ENCODE measurements at places on chromosomes 12 and 14.

DNA sequence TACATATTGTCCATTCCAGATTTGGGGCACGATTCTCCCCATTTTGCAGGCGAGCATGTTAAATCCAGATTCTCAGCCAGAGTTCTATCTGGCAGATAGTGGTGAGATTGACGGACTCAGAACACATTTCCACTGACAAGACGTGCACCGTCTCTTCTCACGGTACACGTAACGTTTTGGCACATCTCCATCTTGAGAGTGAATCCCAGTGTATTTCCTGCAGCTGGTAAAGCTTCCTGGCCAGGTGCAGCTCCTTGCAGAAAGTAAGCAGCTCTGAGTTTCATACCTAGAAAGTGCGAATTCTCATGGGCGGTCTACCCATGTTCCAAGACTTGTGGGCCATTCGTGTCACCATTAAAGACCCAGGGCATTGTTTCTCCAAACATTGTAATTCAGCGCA lies 102.6 kb downstream of the TSPAN9 start:
- DNase-seq = no peak

- no peak for DNase-seq
Observed at GRCh38 chr12:116792403-116792802, 54.3 kb downstream of the RNFT2 start.

- no peak for DNase-seq
Observed at GRCh38 chr12:119082496-119082895, 96.2 kb upstream of the HSPB8 start.

DNA sequence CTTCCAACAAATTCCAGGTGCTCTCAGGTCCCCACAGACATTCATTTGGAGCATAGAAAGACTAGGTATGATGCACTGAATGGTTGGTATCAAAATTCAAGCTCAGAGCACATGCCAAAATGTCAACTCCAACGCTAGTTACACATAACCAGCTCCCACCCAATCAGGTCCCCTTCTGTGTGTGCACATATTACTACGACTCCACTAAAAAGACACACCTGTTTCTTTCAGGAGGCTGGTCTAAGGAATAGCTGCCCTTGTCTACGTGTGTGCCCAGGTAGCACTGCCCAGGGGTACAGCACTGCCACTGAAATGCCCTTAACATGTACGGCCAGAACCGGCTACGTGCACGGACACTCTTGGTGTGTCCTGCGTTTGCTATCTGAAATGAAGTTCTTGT lies 138.1 kb downstream of the KCNK10 start:
- DNase-seq = no peak

- DNase-seq = no peak
Observed at GRCh38 chr14:74085828-74086227, 1.1 kb downstream of the LIN52 start.

DNA sequence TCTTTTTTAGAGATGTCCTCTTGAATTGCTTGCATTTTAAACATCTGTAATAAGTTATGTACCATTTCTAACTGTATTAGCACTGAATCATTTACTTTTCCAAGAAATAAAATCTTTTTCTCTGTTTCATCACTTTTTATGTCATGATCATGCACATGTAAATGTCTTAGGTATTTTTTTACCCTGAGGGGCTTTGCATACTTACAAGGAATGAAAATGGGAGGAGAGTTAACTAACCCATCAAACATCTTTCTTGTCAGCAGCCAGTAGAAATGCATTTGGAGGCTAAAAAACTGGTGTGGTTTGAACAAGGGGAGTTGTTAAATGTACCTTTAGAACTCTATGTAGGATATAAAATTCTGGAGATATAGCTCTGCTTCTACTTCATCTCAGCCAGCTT lies 1080.3 kb downstream of the GALC start:
- DNase-seq = no peak

DNA sequence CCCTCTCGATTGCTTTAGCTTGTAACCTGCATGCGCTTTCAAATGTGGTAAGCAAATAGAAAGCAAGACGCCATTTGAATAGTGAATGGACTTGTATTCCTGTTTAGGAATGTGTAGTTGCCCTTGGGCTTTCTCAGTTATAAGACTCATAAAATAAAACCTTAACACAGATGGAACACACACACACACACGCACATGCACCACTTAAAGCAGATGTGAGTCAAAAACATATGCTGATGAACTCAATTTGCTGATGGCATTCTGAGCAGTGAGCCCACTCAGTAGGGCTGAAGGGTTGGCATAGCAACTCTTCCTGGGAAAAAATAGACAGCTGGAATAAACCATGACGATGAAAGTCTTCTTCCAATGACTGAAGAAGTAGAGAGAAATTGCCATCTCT lies 360.5 kb downstream of the APAF1 start:
- no peak for DNase-seq

DNA sequence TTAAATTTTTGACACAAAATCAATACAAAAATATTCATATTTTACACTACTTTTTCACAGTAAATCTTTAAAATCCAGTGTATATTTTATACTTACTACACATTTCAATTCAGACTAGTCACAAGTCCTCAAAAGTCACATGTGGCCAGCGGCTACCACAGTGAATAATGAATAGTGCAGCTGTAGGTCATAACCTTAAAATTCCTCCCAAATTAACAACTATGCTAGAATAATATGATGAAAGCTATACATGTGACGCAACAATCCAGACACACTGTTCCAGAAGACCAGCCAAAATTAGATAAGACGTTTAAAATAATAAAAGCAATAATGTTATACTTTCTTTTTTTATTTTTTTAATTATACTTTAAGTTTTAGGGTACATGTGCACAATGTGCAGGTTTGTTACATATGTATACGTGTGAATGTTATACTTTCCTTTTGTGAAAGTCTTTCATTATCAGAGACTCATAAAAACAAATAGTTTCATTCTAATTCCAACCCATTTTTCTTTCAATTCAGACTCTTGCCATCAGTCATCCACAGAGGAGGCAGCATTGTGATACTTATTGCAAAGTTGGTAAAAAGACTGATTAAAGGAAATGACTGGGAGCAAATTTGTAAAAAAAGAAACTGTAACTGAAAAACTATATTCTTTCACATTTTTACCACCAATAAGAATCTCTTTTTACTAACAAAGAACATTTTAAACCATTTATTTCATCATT lies 67.0 kb downstream of the C2CD5 start:
- DNase-seq = no peak

- no peak for DNase-seq
Observed at GRCh38 chr12:107122452-107122958, 29.2 kb upstream of the CRY1 start.

- DNase-seq = no peak
Observed at GRCh38 chr14:100168506-100168905, 9.1 kb upstream of the DEGS2 start.

DNA sequence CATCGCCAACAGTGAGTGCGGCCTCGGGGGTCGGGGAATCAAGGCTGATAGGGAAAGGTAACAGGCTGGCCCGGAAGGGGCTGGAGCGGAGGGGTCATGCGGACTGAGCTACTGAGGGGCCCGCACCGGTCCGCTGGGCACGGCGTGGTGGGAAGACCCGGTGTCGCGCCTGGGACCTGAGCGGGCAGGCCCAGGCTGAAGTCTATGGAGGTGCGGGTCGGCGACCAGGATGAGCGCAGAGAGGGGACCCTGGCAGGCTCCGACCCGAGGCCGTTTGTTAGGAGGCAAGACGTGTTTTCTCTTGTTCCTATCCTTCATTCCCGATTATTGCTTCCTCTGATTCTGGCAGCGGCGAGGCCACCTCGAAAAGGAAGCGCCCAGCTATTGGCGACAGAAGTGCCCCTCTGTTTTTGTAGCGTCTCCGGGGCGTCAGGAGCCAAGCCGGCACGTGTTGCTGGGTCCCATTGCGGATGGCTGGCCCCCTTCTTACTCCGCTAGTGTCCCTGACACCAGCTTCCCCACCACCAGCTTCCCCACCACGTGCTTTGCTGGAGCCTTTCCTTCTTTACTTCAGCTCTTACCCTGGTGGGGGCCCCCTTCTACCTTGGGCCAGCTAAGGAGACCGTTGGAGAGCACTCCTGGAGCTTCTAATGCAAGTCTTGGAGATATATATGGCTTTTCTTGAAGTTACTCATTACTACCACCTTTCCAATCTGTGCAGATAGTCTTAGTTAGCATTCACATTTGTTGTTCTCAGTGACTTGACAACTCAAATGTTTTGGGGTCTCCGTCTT lies 653 bp downstream of the PA2G4 start:
- peak; percentile 25 for DNase-seq

DNA sequence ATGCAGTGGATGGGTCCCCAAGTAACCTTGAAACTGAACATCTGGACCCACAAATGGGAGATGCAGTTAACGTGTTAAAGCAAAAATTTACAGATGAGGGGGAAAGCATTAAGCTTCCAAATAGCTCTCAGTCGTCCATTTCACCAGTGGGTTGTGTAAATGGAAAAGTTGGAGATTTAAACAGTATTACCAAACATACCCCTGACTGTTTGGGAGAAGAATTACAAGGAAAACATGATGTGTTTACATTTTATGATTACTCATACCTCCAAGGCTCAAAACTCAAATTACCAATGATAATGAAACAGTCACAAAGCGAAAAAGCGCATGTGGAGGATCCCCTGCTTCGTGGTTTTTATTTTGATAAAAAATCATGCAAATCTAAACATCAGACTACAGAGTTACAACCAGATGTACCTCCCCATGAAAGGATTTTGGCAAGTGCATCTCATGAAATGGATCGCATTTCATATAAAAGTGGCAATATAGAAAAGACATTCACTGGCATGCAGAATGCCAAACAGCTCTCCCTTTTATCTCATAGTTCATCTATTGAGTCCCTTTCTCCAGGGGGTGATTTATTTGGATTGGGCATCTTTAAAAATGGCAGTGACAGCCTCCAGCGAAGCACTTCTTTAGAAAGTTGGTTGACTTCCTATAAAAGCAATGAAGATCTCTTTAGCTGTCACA lies 116.6 kb upstream of the NPAS3 start:
- DNase-seq = no peak

DNA sequence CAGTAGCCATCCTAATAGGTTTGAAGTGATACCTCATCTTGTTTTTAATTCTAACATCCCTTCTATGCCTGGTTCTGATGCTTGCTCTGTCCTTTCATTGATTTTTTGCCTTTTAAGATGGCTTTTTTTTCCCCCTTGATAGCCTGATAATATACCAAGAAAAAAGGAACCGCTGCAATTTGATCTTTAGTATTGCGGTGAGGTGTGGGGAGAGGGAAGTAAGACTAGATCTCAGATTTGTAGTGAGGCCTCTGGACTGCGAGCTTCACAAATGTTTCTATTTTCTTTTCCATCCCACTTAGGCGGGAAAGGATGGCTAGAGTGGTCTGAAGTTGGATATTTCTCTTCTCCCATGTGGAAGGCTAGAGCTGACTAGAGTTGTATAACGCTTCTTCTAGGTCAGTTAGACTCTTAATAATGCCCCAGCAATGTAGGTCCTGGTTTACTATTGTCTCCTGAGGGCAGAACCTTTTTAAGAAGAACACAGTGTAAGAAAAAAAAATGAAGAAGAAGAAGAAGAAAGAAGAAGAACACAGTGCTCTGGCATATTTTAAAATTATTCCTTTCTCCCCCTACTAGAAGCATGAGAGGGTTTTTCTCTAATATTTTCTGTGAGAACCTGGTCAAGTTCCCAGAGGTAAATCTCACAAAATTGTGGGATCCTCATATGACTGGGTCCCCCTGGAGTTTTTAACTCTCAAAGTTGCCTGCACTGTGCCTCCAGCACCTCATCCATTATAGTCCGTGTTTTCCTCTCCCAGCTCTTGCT lies 11.9 kb upstream of the KLRB1 start:
- no peak for DNase-seq

DNA sequence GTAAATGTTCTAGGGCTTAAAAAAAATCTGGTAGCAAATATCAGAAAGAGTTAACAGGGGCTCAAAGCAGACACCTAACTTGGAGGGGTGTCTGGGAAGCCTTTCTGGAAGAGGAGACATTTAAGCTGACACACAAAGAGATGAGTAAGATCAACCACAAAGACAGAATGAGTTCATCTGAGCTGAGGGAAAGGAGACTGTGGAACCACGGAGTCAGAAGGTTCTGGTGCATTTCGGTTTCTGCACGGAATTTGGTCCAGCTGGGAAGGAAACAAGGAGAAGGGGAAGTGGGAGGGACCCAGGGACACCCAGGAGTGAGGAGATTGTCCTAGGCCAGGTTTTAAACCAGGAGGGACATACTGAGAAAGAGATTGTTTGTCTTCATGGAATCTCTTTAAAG lies 161.1 kb downstream of the PHETA1 start:
- DNase-seq = no peak
